ENCODE measurements at places on chromosomes 12 and 14. TPM values are rescaled to one million over a fixed set of nuclear protein-coding genes. Genes with fewer than 3 reads are reported as not detected.

- DNase-seq, result no peak
Observed at GRCh38 chr12:20716985-20717384, 21.9 kb downstream of the SLCO1C1 start.

DNA sequence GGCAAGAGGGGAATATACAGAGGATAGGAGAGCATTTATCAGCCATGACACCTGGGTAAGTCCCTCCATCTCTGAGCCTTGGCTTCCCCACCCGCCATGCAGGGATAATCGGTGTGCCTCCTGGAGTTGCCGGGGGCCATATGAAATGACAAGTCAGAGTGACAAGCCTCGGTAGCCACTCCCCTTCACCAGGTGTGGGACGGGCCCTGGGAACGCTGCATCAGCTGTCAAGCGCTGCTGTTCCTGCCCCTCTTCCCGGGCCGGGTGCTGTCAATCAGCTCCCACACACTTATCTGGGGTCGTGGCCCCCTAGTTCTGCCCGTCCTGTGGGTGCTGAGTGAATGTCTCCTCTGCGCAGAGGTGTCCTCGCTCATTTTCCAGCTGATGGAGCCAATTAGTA lies 57.2 kb downstream of the MVK start:
- no peak for DNase-seq

GRCh38 chr14:95465358-95465757 lies 51.1 kb downstream of the SYNE3 start:
- no peak for DNase-seq

DNA sequence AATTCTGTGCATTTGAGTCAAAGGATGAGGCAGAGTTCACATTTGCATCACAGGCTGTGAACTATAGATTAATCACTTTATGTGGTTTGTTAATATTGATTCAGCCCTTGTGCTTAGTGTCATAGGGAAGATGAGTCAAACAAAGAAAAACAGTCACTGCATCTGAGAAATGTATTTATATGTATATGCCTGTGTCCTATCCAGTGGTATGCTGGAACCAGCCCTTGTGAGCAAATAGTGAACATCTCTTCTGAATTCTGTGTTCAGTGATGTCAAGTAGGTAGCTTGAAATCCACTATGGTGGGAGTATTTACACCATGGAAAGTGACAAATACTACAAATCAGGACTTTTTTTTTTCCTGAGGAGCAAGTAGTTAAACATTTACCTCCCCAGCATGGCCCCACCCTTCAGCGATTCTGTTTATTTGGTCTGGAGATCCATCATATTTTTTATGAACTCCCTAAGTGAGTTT lies 128.5 kb downstream of the HMGA2 start:
- DNase-seq, result no peak

GRCh38 chr14:20184181-20184580 lies 6.5 kb upstream of the OR11G2 start:
- no peak for DNase-seq

DNA sequence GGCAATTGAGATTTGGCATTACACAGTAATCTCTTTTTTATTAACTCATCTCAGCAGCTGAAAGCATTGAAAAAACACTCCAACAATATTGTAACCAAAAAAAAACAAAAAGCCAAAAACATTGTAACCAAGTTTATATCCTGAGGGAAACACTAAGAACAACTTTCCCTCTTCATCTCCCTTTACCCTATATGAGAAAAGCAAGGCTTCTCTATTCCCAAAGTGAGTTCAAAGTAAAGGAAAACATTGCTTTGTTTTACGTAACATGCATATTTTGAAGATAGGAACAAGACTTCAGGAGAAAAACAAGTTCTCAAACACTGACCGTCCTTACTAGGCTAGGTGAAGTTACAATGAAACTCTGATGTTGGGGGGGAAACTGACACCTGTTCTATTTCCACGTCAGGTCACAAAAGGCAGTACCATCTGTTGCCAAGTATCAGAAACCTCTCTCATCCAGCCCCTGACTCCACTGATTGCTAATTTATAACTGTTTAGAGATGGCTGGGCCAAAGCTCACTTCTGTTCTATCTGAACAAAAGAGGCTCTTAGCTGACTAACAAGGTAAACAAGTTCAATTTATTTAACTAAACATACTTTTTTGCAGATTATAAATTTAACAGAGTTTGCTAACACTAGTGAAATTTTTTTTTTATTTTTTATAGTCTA lies 67.9 kb upstream of the PLXNC1 start:
- no peak for DNase-seq

DNA sequence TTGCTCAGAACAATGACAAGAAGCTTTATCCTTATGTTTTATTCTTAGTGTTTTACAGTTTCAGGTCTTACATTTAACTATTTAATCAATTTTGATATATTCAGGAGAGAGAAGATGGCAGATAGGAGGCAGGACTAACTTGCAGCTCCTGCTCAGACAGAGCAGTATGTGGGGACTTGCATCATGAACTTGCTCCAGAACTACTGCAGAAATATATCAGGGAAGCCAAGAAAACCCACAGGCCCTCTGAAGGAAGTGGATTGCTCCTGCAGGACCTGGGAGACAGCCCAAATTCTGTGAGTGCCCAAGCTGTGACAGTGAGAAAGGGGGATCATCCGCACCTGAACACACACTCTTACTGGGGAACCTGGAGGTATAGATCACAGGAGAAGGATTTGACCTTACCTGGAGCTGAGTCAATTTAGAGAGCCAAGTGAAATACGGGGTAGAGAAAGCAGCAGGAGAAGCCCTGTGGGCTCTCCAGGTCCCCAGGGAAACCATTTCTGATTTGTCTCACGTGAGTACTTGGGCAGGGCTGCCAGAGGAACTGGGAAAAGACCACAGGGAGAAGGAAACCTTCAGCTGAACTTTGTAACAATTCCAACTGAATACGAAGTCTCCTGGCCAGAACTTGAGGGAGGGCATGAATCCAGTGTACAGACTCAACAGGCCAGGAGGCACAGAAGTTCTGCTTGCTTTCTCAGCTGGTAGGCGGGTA lies 28.9 kb upstream of the TSPAN8 start:
- DNase-seq, result no peak

DNA sequence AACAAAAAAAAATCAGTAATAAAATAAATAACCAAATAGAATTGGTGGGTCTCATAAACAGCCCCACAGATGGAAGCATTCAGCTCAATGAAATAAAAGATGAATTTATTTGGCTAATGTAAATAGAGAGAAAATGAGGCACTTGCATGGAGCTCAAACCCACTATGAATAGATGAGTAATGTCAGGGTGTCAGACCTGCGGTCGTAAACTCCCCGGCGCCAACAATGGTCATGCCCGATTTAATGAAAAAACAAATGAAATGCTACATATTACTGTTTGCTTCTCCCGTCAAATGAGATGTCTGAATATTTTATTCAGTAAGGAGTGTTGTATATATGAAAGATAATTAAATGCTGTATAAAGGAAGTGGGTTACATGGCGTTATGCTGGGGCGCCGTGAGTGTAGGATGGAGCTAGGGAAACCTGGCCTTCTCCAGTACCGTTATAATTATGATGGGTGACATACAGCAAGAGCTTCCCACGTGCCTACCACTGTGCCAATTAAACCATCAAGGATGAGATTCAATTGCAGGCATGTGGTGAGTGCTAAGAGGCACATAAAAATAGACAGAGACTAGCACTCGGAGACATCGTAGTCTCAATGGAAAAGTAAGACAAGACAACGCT lies 648.1 kb downstream of the BCL11B start:
- no peak for DNase-seq

DNA sequence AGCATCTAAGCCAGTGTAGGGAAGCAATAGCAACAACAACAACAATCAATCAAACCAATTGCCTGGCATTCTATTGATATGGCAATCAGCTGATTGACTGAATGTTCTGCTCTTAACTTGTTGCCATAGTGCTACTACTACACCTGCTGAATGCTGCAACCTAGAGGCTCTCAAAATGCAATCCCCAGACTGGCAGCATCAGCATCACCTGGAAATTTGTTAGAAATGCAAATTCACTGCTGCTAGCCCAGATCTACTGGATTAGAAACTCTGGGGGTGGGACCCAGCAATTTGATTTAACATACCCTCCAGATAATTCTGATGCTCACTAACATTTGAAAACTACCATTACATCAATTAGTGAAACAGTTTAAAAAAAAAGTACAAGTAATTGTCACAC lies 363.6 kb downstream of the SNAPC1 start:
- no peak for DNase-seq

DNA sequence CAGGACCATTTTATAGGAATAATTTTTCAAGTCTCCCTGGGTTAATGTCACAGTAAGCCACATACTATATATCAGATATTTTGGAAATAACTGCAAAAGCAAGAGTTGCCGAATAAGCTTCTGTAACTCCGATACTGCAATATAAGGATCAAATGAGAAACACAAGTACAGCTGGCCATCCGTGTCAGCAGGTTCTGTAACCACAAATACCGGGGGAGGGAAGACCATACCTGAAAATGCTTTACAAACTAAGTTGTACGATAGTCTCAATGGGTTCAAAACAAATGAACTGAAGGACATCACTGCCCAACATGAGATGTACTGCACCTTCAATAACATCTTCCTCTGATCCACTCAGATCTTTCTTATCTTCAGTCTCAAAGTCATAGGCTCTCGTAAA lies 1.8 kb downstream of the SYCP3 start:
- no peak for DNase-seq

DNA sequence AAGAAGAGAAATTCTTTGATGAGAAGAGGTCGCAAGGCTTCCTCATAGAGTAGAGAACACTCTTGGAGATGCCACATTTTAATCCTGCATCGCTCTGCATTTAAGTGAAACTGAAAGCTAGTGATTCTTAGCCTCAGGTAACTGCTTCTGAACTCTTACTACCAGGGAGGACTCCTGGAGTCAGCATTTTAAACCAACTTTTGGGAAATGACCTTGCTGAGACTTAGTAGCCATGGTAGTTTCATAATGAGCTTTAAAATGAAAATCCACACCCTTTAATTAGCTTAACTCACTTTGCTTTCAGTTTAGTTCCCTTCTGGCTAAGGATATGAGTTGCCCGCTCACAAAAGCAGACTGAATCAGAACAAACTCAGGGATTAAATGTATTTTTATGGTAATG lies 80.3 kb downstream of the SYNE2 start:
- no peak for DNase-seq

- DNase-seq, result no peak
Observed at GRCh38 chr12:132033627-132034026, 83.9 kb downstream of the EP400 start.

DNA sequence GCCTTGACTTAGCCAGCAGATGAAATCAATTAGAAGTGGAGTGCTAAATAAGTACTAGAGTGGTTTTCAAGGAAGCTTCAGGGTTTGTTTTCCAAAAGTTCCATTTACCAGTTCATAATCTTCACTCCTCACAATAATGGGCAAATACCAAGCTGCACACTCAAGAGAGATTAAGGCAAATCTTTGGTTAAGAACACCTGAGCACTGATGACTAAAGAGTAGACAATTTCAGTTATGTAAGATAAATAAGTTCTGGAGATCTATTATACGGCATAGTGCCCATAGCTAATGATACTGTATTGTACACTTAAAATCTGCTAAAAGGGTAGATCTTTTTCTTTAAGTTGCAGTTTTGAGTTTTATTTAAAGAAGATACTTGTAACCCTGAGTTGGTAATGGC lies 125.0 kb downstream of the ARMH4 start:
- no peak for DNase-seq

DNA sequence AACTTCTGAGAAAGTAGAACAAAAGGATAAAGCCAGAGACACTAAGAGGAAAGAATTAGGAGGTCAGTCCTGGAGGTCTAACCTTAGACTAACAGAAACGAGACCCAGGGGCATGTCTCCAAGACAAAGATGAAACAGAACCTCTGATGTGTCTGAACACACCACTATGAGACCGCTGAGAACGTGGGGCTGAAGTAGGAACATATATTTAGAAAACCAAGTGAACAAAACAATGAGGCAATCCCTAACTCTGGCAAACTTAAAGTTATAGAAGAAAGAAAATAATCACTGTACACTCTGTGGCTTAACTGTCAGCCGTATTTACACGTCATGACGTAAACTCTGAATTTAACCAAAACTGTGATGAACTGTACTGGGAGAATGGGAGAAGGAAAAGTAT lies 17.9 kb downstream of the KCTD10 start:
- no peak for DNase-seq

DNA sequence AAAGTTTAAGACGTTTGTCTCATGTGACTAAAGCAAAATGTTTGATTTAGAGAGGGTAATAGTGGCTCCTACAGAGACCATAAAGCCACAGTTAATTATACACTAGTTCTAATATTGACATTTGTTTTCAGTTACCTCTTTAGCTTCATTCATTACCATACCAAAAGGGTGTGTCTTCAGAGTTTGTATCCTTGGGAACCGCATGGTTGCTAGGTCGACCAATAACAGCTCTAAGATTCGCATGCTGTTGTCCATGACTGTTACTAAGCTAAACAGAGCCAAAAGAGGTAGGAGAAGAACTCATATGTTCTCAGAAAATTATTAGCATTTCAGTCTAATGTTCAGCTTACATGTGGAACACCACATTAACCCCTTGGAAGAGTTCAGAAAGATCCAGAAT lies 36.2 kb upstream of the ETNK1 start:
- peak; percentile 45 for DNase-seq

DNA sequence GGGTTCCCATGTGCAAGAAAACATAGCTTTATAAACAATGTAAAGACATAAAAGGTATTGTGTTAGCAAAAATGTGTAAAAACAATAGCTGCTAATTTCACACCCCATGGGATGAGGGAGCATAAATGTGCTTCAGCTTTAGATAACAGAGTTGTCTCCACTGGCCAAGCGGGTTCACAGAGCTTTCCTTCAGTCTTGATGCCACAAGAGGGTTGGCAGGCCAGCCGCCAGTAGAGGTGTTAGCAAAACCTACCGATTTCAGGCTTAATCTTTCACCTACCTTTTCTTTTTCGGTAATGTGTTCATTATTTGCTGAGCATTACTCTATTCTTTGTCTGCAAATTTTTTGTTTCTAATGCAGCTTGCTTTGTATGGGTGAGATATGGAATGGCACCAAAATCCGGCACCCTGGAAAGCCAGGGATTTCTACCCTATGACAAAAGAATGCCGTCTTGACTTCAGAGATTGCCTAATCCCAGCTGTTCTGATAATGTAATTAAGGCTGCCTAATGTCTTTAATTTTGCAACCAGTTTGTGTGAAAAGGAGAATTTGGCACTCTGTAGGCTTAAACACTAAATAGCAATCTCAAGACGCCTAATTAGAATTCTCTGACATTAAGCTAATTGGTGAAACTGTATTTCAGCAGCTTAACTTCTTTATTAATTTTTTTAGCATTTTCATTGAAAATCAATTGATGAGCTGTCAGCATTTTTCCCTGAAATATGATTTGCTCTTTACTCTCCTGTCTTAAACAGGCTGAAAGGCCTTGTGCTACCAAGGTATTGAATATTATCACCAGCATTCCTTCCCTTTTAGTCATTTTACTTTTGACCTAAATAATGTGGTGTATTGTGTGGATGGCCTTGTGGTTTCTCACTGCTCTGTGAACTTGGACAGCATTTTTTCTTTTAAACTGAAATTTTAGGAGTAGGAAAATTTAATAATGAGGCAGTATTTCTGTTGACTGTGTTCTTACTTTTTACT lies 60.7 kb downstream of the POLR3B start:
- no peak for DNase-seq

LRFN5 gene
- total RNA-seq, result 2.8 TPM

APOF gene
- total RNA-seq, result 0.20 TPM

PRH2 gene
- total RNA-seq, result not detected

ERBB3 gene
- 228 TPM for total RNA-seq

Measured in mucosa of gallbladder (tissue), 1 donor.